ENCODE measurements at places on chromosomes 16 and 17.
A peak's percentile ranks its signal among the peaks of the same experiment; 100 is the strongest.

DNA sequence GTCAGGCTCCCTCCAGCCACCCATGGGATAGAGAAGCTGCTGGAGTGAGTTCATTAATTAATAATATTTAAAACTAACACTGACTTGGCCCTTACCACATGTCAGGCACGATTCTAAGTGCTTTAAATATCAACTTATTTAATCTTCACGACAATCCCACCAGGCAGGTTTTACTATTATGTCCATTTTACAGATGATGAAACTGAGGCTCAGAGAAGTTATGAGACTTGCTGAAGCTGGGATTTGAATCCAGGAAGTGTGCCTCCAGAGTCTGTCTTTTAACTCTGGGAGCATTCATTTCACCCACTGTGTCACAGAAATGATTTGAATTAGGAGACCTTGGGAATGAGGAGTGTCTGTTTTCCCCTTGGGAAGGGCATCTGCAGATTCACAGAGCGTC, 8.8 kb downstream of the SPNS3 start:
- no peak for DNase-seq

- no peak for DNase-seq
These were observed 380.9 kb downstream of the SOX9 start for GRCh38 chr17:72501404-72502370.

DNA sequence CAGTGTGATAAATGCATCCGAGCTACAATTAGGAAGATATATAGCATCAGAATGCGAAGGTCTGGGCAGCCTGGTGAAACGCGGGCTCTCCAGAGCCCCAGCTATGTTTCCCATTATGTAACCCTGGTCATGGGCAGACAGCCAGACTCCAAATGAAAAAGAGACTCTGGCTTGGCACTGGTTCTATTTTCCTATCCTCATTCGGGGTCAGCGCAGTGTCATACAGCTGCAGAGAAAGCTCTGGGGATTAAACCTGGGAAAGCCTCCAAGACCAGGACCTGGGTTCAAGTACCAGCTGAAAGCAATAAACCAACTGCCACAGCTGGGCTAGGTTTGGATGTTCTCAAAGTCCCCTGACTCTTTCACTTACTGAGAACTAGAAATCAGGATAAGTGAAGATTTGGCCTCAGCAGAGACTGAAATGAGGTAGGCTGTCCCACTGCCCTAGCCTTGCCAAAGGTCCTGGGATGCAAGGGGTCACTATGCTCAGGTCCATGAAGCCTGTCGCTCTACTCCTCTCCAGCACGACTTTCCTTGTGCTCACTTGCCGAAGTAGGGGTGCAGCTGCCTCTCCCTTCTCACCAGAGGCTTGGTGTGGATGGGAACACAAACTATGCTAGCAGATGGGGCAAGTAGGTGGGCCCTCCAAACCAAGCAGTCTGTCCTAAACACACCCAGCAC, 123.8 kb downstream of the SMG6 start:
- DNase-seq = peak; percentile 53

DNA sequence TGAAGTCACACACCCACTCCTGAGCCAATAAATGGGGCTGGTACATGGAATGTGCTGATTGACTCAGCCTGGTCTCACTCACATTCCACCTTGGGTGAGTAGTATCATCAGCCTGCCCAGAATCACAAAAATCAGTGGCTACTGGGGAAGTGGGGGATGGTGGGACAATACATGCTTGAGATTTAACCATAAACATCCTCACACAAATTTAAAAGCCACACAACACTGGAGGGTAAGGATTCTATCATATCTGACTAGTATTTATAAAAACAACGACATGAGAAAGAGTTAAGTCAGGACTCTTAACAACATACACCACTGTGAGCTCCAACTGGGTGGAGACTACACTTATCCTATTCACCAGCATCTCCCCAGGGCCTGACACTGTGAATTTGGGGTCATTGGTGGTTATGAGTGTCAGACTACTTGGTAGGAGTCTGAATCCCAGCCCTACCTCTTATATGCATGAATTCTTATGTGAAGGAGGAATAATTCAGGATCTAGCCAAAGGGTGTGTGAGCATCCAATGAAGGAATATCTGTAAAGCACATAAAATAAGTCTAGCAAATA, 26.0 kb upstream of the IRX6 start:
- no peak for DNase-seq

- no peak for DNase-seq
These were observed 42.8 kb upstream of the GCSH start for GRCh38 chr16:81138831-81139557.

- no peak for DNase-seq
These were observed 13.7 kb downstream of the FOXF1 start for GRCh38 chr16:86524029-86524428.

Data from HTR-8/SVneo (cell line).